Fibroblast of skin of back (primary cell): ENCODE measurements at places on chromosomes 11 and 22.

DNA sequence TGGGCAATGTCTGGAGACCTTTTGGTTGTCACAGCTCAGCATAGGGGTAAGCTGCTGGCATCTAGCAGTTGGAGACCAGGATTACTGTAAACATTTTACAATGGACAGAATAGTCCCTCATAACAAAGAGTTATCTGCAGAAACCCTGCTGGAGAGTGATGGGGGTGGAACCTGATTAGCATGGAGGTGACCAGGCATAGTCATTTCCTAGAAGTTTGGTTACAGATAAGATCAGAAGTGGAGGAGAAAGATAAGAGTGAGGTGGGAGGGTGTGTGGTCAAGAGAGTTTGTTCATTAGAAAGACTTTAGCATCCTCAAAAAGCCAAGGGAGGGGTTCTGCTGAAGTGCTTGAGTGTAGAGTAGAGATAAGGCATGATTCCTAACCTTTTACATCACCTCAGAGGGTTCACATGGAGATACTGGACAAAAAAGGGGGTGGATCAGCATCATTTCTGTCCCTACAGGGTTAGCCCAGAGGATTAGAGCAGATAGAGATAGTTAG lies 38.8 kb downstream of the PRDM11 start:
- no peak for DNase-seq

- DNase-seq: peak; percentile 87
These were observed 343.1 kb upstream of the SYN3 start for GRCh38 chr22:33401291-33401690.

DNA sequence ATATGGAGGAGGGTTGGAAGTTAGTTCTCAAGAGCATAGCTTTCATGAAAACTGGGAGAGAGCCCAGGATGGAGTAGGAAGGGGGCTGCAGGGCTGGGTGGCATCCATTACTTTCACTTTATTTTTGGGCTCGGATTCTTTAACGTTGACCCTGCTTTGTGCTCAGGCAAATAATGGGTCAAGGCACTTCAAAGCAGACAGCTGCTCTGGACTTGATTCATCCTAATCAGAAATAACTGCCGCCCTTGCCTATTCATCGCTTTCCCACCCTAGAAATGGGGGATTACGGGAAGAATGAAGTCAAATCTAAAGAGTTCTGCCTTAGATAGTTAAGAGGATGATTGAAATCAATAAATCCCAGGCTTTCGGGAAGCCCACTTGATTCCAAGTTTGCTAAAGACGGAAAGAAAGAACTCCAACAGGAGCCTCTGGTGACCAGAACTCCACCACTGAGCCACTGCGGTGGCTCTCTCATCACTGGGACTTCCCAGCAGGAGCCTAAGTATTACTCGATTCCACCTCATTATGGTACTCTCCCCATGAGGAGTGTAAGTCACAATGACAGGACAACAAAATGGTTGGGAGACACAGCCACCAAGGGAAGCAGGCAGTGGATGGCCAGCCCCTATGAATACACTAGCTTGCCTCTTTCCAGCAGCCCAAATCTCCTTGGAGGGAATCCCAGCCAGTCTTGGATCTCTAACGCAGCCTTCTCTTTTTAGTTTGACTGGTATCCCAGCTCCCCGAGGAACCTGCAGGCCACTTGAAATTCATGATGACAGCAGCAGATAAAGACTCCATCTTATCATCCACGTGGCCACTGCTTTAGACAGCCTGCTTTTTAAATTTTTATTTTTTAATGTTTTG lies 815.5 kb downstream of the NTM start:
- DNase-seq: no peak

- peak; percentile 91 for DNase-seq
These were observed 10.2 kb upstream of the P4HA3 start for GRCh38 chr11:74321487-74322188.

DNA sequence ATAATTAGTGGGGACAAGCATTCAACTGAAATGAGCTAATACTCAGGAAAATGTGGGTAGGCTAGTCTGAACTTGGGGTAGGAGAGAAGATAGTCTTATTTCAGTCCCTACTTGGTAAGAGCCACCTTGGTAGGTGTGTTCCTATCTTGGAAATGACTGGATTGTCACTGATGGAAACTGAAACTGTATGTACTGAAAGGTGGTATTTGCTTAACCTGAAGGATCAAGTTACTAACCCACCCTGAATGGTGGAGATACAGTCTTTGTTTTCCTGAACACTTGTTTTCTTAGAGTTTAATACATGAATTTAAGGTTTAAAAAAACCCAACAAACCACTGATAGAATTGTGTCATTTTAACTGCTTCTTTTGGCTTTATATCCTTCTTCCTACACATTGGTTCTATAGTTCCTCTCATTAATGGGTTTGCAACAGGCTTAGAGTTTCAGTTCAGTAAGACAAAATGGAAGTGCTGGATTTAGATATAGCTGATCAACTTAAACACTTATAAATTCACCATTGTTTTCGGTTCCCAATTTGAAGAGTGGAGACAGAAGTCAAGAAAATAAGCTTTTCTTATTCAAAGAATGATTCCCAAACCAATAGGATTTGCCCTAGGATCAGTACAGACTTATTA lies 4.2 kb downstream of the FAR1 start:
- no peak for DNase-seq
